ENCODE measurements at places on chromosomes 12 and 14.

DNA sequence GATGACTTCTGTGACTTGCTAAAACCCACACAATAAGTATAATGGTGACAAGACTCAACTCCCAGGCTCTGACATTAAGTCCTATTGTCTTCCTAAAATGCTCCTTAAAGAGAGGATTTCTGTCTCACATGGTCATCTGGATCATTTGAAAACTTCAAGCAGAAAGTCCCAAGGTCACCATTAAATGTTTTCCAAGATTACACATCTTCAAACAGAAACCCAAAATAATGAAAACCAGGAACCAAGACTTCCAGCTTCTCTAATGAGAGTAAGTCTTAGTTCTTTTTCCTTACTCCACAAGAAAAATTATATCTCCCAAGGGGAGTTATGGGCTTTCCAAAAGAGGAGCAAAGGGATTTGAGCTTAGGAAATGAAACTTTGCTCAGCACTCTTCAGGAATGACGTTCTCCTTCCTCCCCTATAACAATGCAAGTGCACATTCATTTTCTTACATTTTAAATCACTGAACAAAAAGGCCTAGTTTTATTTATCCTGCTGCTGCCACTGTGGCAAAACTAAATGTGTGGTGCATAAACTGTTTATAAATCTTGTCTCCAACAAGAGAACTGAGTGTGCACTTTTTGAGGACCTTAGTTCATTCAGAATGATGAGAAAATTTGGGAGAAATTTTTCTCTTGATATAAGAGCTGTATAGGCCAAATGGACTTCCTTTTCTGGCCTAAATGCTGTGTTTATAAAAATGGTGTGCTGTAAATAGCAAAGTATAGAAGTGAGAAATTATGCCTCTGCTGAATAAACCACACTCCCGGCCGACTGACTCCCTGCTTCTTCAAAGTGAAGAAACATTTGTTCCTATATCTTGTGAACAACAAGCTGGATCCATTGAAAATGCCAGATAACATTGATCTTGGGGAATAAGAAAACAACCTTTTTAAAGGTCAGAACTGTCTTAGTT lies 148.4 kb upstream of the PLEKHG7 start:
- no peak for DNase-seq

- DNase-seq, result no peak
Observed at GRCh38 chr12:56338308-56339157, at the start of gene IL23A. Gene IL23A, plus strand, starts transcription at chr12:56338884. Its CDS starts 161 bp downstream, at chr12:56339045.

DNA sequence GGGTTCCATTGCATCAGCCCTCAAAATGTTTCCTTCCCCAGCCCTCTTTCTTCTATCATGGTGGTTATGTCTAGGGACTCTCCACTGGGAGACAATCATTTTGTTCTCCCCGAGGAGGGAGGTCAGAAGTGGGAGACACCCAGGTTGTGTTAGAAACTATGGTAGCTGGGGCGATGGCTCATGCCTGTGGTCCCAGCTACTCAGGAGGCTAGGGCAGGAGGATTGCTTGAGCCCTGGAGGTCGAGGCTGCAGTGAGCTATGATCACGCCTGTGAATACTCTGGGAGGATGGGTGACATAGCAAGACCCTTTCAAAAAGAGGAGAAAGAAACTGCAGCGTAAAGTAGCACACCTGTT lies 13.0 kb upstream of the LRRC23 start:
- DNase-seq, result no peak

GRCh38 chr14:36820901-36821300 lies 159.2 kb downstream of the PAX9 start:
- DNase-seq, result no peak

DNA sequence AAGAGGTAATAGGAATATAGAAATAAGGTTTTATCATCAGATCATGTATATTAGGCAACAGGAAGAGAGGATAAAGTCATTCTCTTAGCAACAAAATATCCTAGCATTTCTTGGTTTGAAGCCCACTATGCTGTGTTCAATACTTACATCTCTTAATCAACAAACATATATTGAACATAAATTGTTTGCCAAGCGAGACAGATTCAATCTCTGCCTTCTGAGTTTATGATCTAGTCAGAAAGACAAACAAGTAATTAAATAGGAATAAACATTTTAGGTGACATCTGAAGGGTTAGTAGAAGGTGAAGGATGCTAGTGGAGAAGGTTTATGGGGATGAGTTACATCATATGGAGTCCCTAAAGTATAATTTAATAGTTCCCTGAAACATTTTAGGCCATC lies 54.8 kb downstream of the PPHLN1 start:
- DNase-seq, result no peak

DNA sequence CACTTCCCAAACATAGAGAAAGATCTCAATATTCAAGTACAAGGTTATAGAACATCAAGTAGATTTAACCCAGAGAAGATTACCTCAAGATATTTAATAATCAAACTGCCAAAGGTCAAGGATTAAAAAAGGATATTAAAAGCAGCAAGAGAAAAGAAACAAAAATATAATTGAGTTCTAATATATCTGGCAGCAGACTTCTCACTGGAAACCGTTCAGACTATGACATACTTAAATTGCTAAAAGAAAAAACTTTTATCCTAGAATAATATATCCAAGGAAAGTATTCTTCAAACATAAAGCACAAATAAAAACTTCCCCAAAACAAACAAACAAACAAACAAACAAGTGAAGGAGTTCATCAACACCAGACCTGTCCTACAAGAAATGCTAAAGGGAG lies 92.4 kb downstream of the FSCB start:
- no peak for DNase-seq

Data from kidney (tissue), 22 donors.